ENCODE measurements at places on chromosomes 2 and 18.
A peak's percentile ranks its signal among the peaks of the same experiment; 100 is the strongest.

DNA sequence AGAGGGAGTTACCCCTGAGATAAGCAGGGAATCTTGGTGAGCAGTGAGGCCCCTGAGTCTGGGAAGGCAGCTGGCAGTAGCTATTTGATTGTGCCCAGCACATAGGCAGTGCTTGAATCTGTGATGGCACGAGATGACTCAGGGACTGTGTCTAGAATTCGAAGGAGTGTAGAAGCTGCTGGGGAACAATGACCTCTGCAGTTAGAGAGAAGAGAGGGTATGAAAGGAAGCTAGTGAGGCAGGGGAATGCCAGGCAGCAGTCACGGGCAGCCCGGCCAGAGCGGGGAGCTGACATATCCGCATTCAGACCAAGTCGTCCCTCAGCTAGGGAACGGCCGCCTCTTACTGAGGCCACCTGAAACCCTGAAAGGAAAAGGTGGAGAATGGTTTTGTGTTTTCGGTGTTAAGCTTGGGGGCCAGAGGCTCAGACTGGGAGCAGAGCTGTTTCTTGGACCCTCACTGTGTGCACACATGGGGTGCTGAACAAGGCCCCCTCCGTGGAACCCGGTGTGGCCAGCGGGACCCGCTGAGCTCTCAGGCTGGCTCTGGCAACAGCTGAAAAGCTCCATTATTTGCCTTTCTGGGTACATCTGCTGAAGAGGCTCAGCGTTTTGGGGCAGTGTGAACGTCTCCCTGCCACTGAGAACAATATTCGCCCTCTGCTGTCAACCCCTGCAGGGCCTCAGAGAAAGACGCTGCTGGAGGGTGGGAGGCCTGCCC, 32.9 kb downstream of the ARHGEF4 start:
- DNase-seq = no peak

GRCh38 chr2:191521608-191522208, 156.2 kb upstream of the NABP1 start:
- no peak for DNase-seq

- no peak for DNase-seq
Observed at GRCh38 chr18:48161911-48162698, 231.6 kb upstream of the SMAD2 start.

- no peak for DNase-seq
Observed at GRCh38 chr18:50776383-50776782, 43.4 kb downstream of the MRO start.

GRCh38 chr18:39341129-39341528, 1775.5 kb upstream of the CELF4 start:
- DNase-seq = no peak

GRCh38 chr18:34117319-34117718, 107.4 kb downstream of the NOL4 start:
- DNase-seq = no peak

GRCh38 chr2:86049529-86049928, 56.2 kb downstream of the POLR1A start:
- no peak for DNase-seq

DNA sequence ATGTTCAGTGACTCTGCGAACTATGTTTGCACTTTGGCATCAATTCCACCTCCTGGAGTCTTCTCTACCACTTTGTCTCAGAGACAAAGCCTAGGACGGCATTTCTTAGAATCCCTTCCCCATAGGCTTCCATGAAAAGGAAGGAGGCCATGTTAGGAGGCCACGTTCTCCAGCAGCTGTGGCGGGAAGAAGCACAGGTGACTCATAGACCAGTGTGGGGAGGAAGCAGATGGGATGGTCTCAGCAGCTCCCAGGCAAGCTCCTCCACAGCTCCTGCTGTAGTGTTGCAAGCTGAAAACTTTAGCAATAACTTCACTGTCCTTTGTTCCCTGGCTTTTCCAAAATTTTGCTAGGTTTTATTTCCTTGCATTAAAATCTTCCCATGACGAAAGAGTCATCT, 781.3 kb upstream of the ID2 start:
- no peak for DNase-seq

DNA sequence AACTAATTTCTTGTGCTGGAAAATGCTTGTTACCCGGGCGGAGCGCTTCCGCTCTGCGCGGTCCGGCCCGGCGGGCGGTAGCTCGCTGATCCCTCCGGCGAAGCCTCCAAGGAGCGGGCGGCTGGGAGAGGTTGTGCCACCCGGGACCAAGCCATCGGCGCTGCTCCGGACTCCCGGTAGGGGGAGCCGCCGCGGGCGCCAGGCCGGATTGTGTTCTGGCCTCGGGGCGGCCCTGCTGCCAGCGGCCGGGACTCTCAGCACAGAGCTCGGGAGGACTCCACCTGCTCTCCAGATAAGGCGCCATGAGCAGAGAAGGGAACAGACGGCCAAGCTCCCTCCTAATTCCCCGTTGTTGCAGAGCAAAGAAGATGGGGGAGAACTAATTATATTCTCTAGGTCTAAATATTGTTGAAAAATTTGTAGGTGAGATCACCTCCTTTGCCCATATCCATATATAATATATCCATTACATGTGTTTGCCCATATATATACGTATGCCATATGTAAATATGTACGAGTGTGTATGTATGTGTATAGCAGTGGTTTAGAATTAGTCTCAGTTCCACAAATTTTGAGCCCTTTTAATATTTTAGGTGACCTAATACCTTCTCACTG, 13.8 kb upstream of the SATB2 start:
- DNase-seq = peak; percentile 66

DNA sequence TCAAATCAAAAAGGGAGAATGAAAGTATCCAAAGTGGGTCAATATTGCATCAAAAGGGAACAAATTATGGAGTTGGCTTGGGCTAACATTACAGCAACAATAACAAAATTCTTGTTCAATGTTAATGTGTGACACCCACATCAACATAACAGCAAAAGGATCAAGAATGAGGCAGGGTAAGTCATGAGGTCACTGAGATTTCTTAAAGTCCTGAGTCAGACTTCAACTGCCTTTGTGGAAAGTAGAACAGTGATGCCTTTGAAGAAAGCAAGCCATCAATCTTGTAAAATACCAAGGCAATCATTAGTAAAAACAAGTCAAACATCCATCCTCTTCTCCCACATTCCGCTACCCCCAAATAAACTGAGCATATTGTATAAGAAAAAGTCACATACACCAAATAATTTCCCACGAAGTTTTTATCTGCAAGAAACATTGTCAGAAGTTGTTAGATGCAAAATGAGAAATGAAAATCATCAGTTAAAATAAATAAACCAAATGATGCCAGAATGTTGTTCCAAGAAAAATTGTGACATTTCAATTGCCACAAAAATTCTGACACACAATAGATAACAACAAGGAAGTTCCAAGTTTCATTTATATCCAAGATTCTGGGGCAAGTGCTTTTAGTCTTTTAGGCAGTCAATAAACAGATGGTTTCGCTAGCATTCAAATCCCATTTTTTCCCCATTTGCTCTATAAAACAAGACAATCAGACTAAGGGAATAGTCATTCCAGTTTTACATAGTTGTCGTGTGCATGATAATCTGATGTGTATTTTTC, 216.1 kb upstream of the SETBP1 start:
- DNase-seq = no peak

DNA sequence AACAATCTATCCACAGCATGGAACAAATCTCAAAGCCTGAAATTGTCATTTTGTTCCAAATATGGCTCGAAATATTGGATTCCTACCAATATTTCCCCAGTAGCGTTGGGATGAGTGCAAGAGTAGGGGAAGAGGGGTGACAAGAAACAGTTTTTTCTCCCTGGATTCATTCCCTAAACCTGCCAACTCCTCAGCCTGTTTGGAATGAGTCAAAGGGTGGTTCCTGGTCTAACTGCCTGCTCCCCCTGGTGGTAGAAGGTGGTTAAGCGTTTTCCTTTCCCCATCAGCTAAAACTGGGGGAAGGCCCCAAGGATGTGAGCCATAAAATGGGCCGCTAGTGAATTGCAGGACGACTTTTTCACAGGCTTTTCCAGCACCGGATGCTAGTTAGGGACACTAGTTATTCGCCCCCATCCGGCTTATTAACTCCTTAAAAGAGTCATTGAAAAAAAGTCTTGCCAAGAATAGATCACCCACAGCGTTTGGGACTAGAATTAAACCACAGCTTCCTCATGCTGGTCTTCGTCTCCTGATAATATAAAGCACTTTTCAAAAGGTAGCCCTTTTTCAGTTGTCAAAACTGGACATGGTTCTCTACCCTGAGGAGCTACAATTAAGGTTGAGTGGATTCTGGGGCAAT, 72.5 kb downstream of the DHRS9 start:
- DNase-seq = peak; percentile 63

GRCh38 chr2:182043021-182043420, 57.4 kb downstream of the PPP1R1C start:
- DNase-seq = no peak

GRCh38 chr2:228827056-228827700, 443.9 kb downstream of the PID1 start:
- DNase-seq = no peak

- DNase-seq = no peak
Observed at GRCh38 chr2:238593236-238593635, 166.5 kb downstream of the ASB1 start.

DNA sequence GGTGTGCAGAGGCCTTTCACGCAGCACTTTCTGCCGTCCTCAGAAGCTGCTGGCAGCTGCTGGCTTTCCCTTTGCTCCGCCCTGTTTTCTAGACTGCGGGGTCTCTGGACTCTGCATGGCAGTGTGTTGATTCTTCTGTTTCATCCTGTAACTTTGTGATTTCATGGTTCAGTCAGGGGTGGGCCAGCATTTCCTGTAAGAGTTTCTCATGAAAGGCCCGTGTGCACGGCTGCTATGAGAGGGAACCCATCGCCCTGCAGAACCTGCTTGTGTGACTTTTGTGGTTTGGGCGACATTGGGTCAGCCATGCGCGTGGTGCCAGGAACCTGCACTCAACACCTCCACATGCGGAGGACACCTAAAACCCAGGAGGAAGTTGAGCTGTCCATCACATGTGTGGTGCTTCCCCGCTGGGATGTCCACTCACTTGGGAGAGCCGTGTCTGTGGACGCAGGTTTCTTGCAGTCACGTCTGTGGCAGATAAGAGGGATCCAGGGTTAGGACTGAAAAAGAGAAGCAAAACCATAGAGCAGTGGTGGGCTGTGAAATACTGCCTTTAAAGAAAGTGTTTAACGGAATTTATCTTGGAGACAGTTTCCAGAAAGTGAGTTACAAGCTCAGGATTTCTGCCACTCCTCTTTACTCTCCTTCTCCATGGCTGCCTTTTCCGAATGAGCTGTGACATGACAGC, 167.3 kb upstream of the ALKAL2 start:
- DNase-seq = no peak

GRCh38 chr2:172208791-172209325, 106.2 kb upstream of the DLX2 start:
- DNase-seq = peak; percentile 20

- no peak for DNase-seq
Observed at GRCh38 chr2:240803191-240803590, 16.8 kb downstream of the KIF1A start.

GRCh38 chr2:234754126-234754525, 197.7 kb upstream of the SH3BP4 start:
- DNase-seq = no peak

- DNase-seq = no peak
Observed at GRCh38 chr2:144603334-144603733, 83.4 kb upstream of the ZEB2 start.

DNA sequence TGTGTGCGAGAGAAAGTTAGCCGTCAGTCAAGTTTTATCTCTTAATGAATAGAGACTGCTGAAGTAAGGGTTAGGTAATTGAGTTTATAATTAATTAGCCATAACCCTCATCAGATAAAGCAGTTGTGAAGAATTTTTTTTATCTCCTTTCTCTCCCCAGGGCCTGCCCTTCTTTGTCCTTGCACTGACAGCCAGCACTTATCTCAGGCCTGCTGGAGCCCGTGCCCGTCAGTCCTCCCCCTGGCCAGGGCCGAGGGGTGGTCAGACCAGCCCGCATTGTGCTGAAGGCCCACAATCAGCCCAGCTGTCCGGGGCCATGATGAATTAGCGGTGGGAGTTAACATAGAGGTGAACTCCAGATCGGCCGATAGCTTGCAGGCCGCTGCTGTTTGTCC, 315.7 kb downstream of the GBX2 start:
- no peak for DNase-seq

DNA sequence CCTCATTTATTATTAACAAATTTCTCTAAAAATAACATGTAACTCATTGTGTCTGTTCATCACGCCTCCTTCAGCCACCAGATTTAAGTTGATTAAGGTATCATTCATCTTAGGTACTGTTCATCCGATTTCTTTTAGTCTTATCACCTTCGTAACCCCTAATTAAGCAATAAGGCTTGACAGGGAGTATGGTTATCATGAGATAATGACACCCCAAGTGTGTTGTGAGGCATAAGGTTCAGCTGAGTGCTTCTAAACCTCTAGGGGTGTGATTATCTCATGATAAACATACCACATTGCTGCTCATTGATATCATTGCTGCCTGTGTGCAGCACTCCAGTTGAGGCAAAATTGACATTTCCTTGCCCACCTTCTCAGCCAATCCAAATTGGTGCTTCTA, 158.9 kb upstream of the BOD1L2 start:
- no peak for DNase-seq

All from Caco-2 (cell line).